ENCODE measurements at places on chromosomes 13 and 19. TPM values are rescaled to one million over a fixed set of nuclear protein-coding genes. Genes with fewer than 3 reads are reported as not detected.

The ATXN8OS gene
- not detected for total RNA-seq

- DNase-seq = no peak
These were observed 108.8 kb downstream of the TBC1D4 start for GRCh38 chr13:75372923-75373841.

DNA sequence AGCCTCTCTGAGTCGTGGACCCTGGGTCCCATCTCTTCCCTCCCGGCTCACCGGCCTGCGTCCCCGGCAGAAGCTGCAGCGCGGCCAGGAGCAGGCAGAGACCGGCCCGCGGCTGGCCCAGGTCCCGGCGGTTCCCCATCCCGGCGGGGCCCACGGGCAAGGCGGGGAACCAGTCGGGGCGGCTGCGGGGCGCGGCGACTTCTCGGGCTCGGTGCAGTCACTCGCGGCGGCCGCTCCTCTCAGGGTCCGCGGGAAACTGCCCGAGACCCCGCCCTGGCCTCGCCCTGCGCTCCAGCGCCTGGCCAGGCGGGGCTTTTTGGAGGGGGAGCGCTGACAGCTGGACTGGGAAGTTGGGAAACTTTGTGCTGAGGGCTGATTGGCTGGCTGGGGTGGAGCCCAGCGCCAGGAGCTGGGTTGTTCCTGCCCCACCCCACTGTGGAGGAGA, at the start of gene COL5A3:
TSS of gene COL5A3 (minus strand) at position 258 of the 445 bp plus-strand sequence. CDS start at position 139, 119 bp downstream.
- DNase-seq = no peak

- DNase-seq = no peak
These were observed 904.8 kb upstream of the PCDH20 start for GRCh38 chr13:62320129-62321108.

GRCh38 chr19:3653865-3654513, 27.4 kb upstream of the CACTIN start:
- DNase-seq = no peak

GRCh38 chr13:51767100-51767499, 36.9 kb downstream of the DHRS12 start:
- DNase-seq = no peak
